HFFc6 (cell line): ENCODE measurements at places on chromosomes 4 and X. TPM values are rescaled to one million over a fixed set of nuclear protein-coding genes. Genes with fewer than 3 reads are reported as not detected.

STATH gene
- not detected in 3 replicates for total RNA-seq

DNA sequence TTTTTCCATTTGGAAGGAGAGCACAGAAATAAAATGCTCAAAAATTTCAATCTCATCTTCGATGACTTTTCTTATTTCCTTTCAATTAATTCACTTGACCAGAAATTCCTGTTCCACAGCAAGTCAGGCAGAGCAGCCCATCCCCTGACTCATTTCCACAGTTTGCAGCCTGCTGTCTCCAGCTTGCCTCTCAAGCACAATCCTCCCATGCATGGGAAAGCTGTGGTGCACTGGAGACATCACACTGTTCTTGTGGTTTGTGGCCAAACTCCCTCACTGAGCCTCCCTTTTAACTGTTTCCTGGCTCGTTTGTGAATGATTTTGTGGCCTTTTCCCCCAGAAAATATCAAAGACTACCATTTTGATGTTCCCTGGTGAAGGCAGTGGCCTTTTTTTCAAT, 114.0 kb upstream of the ENPEP start:
- no peak for DNase-seq

DNA sequence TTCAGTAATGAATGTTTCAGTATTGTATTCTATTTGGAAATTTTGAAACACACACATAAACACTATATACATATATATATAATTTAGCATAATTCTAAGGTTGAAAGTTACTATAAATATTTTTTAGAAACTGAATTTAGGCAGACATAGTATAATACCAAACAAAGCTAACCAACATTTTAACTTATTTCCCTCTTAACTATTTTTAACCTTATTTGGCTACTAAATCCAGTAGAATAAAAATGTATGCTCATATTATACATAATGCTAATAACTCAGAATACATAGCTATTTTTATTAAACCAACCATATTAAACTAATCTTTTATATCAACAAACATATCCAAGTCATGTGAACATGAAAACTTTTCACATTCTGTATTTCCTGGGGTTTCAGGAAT, 563.6 kb downstream of the ADGRL3 start:
- no peak for DNase-seq

GRCh38 chr4:20109391-20109790, 142.3 kb upstream of the SLIT2 start:
- no peak for DNase-seq

GRCh38 chr4:112552668-112553067, 36.7 kb upstream of the NEUROG2 start:
- DNase-seq: peak; percentile 75

DNA sequence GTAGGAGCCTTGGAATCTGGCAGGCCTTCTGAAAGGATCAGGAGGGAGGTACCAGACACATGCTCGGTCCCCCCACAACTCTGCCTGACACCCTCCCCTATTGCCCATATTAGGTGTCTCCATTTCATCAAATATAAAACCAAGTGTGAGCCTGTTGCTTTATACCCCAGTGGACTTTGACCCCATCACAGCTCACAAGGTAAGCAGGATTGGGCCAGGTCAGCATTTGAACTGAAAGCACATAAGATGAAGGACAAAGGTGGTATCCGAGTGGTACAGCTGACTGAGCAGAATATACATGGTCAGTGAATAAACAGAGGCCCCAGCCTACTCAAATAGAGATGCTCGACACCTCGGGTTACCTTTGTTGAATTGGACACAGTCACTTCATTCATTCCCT, 20.0 kb downstream of the SLC25A43 start:
- DNase-seq: no peak

- no peak for DNase-seq
These were observed 77.1 kb downstream of the STARD8 start for GRCh38 chrX:68724531-68725020.

DNA sequence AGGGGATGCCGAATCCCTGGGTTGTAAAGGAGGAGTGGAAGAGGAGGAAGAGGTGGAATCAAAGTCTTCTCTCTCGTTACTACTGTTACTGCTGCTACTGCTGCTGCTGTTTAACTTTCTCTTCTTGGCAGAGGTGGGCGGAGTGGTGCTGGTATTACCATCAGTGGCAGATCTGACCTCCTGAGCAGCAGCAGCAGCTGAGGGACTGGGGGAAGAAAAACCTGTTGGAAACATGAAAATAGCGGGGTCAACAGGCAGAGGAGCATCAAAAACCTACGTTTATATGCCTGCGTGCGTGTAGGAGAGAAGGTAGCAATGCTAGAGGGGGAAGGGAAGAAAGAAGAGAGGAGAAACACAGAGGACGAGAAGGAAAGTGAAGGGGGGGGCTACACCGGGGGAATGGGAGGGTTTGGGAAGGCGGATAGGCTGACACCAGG, 339 bp downstream of the CUL4B start:
- DNase-seq: peak; percentile 41

DNA sequence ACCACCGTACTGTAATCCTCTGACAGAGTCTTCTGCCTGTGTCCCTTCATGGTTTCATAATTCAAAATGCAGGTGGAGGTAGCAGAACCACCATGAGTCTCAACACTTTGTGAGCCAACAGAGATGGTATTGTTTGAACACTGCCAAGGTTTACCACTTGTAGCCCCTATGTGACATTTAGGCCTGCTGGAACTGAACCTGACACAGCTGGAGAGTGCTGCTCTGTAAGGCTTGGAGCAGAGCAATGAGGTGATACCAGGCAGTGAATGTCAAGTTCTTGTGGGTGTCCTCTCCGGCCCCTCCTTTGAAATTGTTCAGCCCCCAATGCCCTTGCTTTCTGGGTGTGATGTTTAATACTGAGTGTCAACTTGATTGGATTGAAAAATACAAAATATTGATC, 1042.9 kb downstream of the ARAP2 start:
- DNase-seq: no peak

DNA sequence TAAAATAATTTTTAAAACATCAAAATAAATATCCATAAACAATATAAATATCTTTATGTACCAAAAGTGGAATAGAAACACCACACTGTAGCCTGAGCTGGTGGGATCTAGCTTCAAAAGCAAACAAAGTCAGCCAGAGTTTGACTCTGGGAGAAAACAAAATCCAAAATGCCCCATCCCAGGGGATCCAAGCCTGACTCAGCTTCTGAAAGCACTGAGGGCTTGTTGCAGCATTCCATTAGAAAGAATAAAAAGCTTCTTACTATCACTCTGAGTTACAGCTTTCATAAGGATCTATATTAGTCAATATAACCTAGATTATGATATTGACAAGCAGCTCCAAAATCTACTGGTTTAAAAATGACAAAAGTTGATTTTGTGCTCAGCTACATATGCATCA, 149.7 kb upstream of the ANKRD50 start:
- no peak for DNase-seq

GRCh38 chrX:40143001-40143400, 45.2 kb upstream of the BCOR start:
- no peak for DNase-seq

GRCh38 chr4:110869862-110870572, 247.1 kb upstream of the PITX2 start:
- DNase-seq: peak; percentile 20

- no peak for DNase-seq
These were observed 105.1 kb upstream of the RBPJ start for GRCh38 chr4:26215725-26216124.

GRCh38 chr4:65893271-65893670, 223.0 kb upstream of the EPHA5 start:
- DNase-seq: no peak

GRCh38 chr4:151417766-151418376, 8.9 kb downstream of the FHIP1A start:
- peak; percentile 7 for DNase-seq

DNA sequence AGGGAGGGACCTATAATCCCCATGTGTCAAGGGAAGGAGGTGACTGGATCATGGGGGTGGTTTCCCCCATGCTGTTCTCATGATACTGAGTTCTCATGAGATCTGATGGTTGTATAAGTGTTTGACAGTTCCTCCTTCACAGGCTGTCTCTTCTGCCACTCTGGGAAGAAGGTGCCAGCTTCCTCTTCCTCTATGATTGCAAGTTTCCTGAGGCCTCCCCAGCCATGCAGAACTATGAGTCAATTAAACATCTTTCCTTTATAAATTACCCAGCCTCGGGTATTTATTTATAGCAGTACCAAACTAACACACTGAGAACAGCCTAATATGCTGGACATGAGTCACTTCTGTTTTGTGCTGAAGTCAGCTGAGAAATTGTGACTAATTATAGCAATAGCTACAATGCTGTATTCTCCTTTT, 656.9 kb upstream of the CPEB2 start:
- DNase-seq: peak; percentile 67

GRCh38 chrX:25019707-25020390, 4.1 kb upstream of the ARX start:
- no peak for DNase-seq

GRCh38 chr4:153741541-153741940, 18.3 kb downstream of the RNF175 start:
- no peak for DNase-seq

- peak; percentile 85 for DNase-seq
These were observed 176.8 kb downstream of the SCFD2 start for GRCh38 chr4:53189011-53189410.

DNA sequence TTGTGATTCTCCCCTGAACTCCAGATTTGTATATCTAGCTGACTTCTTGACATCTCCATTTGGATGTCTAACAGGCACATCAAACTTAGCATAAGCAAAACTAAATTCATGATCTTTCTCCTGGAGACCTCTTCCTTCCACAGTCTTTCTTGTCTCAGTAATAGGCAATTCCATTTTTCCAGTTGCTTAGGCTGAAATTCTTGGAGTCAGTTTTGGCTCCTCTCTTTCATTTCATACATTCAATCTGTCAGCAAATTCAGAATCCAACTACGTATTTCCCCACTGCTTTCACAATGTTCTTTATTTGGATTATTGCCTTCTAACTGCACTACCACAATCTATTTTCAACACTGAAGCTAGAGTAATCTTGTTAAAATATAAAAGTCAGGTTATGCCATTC, 219.9 kb upstream of the GLRA2 start:
- DNase-seq: no peak

DNA sequence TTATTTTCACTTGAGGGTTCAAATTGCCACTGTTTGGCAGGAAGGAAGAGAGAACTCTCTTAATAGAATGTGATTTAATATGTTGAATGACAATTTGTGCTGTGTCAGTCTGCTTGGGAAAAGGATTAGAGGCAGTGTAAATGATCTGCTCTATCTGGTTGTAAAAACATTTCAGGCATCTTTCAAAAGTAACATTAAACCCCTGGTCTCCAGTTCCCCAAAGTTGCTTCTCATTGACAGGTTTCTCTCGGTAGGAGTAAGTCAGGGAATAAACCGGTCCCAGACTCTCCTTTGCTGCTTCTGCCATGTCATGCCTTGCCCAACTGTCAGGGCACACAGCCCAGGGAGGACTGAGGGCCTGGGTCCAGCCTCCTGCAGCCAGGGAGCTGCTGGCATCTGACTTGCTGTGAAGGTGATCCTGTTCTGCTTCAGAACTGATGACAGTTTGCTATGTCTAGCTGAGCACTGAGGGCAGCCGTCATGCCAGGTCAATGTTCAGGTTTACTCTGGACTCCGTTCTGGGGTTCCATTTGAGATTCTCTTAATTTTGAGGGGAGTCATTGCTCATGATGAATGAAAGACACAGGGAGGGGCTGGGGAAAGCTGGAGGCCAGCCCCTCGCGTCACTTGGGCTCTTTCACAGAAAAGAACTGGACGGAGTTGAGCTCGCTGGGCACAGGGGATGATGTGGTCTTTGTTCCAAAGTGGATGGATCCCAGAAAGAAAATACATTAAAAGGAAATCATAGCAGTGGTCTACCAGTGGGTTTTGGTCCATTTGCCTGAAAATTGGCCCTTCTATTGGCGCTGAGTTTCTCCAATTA, 312.4 kb downstream of the ARHGAP10 start:
- no peak for DNase-seq

GRCh38 chr4:37561196-37561802, 124.9 kb downstream of the RELL1 start:
- DNase-seq: no peak

GRCh38 chr4:96955226-96955625, 1115.3 kb downstream of the PDHA2 start:
- no peak for DNase-seq

DNA sequence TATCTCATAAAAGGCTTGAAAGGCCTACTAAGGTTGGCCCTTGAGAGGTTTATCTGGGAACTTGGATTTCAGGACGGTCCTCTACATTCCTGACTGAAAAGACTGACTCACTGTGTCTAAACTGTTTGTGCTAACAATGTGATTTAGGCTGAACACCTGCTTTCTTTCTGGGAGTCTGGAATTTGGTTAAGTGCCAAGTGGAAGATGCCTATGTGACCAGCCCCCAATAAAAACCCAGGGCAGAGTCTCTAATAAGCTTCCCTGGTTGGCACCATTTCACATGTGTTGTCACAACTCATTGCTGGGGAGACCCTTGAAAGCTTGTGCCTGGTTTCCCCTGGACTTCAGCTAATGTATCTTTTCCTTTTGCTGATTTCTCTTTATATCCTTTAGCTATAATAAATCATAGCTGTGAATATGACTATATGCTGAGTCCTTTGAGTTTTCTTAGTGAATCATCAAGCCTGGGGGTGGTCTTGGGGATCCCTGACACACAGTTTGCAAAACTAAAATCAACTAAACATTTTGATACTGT, 55.1 kb downstream of the GPR82 start:
- peak; percentile 65 for DNase-seq

DNA sequence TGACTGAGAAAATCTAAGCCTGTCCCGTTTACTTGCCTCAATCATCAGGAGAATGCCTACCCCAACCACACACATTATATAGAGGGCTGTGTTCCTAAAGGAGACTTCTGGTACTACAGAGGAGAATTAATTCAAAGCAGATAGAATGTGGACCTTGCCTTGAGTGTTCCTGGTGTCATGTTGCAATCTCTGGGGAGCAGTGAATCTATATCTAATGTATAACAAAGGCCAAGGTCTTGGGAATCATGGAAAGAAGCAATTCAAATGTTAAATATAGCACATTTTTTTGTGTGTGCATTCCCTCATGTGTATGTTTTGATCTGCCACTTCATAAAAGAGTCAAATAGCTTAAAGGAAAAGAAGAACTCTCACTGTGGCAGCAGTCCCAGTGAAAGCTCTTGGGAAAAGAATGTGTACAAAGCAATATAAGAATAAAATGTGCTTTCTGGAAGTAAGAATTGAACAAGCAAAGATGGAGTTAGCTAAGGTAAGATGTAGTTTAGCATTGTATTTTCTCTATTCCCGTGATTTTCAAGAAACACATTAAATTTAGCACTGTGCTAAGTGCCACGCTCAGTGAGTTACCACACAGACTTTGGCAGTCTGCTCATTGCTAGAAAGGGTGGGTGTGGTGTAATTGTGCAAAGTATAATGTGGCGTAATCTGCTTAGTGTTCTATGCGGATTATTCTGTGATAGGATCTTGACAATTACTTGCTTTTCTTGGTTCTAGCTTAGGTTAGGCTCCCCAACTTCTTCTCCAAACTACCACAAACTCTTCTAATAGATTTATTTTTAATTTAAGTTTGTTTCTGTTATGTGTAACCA, 13.7 kb downstream of the ADH6 start:
- no peak for DNase-seq

DNA sequence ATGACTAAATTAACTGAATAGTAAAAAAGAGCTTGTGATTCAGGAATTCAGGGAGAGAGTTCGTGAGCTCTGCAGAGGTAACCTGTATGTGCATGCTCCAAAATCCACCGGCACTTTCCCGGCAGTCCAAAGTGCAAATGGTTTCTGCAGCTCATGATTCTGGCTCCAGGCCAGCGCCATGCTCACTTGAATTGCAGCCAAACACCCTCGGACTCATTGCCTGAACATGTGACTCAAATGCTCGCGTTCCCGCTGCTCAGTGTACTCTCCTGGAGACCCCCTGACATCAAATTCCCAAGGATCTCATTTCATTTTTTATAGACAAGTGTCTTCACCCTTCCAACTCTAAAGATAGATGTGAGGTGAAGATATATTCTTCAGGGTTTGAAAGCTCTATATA, 44.1 kb upstream of the SH3RF1 start:
- DNase-seq: peak; percentile 56
